KBM-7 (cell line): ENCODE measurements at places on chromosomes 6 and 20.

GRCh38 chr6:55388211-55388610 is 60.9 kb downstream of the GFRAL start:
- DNase-seq, result no peak

DNA sequence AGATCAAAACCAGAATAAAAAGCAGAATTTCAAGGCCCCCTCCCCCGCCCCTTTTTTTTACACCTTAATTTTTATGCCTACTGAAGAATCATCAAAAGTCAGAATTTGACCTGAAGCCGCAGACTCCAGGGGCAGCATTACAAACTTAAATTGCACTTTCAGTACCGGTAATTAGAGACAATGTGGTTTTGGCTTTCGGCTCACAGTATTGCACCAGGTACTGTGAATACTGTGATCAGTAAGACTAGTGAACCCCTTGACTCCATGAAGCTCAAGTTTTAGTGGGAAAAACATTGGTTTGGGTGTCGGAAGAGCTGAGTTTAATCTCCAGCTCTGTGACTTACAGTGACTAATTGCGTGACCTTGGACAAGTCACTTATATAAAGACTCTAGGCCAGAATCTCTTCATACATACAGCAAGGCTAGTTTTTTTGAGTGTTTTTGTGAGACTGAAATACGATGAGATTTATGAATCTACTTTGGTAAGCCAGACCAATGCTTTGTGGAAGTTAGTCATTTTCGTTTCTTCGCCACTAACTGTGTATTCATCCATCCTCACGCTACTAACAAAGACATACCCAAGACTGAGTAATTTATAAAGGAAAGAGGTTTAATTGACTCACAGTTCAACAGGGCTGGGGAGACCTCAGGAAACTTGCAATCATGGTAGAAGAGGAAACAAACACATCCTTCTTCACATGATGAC is 114.7 kb downstream of the SASH1 start:
- DNase-seq, result no peak

DNA sequence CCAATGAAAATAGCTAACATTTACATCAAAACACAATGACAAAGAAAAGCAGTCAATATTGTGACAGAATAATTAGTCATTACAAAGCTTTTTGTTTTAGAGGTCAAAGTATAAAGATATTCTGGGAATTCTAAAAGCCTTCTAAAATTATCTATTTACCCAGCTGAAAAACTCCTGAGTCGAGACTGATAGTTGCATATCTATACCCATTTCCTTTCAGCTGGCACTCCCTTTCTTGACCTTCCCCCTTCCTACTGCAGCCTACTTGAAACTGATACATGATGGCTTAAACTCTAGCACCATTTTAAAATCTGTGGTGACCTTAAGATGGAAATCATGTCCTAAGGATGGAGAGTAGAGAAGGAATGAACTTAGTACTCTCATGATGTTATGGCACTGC is 38.6 kb downstream of the LMBRD1 start:
- peak; percentile 3 for DNase-seq

GRCh38 chr20:59518881-59519706 is 85.2 kb upstream of the PHACTR3 start:
- peak; percentile 73 for DNase-seq
